A549 treated with dexamethasone at 1 μM for 4 hours (cell line): ENCODE measurements at places on chromosomes 7 and 10. TPM values are rescaled to one million over a fixed set of nuclear protein-coding genes. Genes with fewer than 3 reads are reported as not detected.

The C10orf143 gene
- 0.52 to 0.69 TPM (median 0.59 TPM) in 5 replicates for total RNA-seq

The PLEKHA8 gene
- 4.5 to 7.0 TPM (median 6.2 TPM) in 5 replicates for total RNA-seq

The HOXA7 gene
- total RNA-seq: 4.7 to 5.5 TPM (median 4.8 TPM) in 5 replicates

The EPO gene
- total RNA-seq: 0.06 TPM in 1 of 5 replicates, not detected in the others

The HOXA3 gene
- 3.0 to 6.2 TPM (median 5.4 TPM) in 5 replicates for total RNA-seq

The ASAH2 gene
- total RNA-seq: 1.7 to 3.1 TPM (median 2.8 TPM) in 5 replicates

The PLAC9 gene
- total RNA-seq: 0.29 TPM in 1 of 5 replicates, not detected in the others

The TMEM213 gene
- total RNA-seq: not detected in 5 replicates

The ANLN gene
- total RNA-seq: 63.5 to 82.6 TPM (median 79.9 TPM) in 5 replicates

The CRYGN gene
- not detected in 5 replicates for total RNA-seq

The C10orf67 gene
- total RNA-seq: 0.06 to 0.09 TPM (median 0.07 TPM) in 3 of 5 replicates, not detected in the others

The PAX4 gene
- not detected in 5 replicates for total RNA-seq
